ENCODE measurements at places on chromosomes 7 and 10.

DNA sequence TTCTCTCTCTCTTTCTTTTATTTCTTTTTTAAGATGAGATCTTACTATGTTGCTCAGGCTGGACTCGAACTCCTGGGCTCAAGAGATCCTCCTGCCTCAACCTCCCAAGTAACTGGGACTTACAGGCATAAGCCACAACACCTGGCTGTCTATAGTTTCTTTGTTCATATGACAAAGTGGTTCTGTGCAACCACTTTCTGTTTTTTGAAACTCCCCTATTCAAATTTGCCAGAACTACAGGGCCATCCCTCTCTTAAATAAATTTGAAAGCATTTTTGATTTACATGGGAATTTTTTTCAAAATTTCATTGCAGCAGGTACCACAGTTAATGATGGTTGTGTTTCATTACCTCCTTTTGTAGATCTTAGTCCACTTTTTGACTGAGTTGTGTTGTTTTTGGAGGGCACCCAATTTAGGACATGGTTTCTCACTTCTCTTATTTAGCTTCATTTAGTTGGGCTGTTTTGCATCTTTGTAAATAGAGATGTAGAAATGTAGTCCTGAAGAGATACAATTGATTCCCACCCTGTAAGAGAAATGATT, 119.2 kb downstream of the LRRC4 start:
- H3K4me1 ChIP-seq, result peaks cover 14% of the 10 kb centered on the region
- no peak overlapping the region for H3K4me3 ChIP-seq
- no peaks in the 10 kb centered on the region for H3K27me3 ChIP-seq
- H3K36me3 ChIP-seq, result peaks cover 28% of the 10 kb centered on the region

DNA sequence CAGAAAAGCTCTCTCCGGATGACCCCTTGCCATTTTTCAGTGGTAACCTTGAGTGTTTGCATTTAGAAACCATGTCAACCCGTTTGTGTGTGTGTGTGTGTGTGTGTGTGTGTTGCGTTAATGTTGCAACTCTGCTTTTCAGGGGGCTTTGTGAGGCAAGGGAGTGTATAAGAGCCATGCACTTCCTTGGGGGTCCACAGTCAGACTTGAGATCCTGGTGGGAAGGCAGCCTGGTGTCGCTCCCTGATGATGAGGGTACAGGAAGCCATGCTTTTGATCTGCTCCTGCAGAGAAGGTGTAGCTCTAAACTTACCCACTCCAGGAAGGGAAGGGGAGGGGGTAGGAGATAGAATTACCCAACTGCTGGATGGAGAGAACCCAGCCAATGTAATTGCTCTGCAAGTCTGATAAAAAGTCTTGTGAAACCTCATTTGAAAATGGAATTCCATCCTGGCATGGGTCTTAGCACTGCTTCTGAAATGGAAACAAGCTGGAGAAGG, 10.7 kb downstream of the GRK5 start:
- no peak overlapping the region for H3K4me3 ChIP-seq
- DNase-seq, result no peak
- H3K4me1 ChIP-seq, result no peaks in the 10 kb centered on the region
- H3K36me3 ChIP-seq, result no peaks in the 10 kb centered on the region
- H3K27ac ChIP-seq, result no peak overlapping the region
- H3K27me3 ChIP-seq, result no peaks in the 10 kb centered on the region

- H3K27ac ChIP-seq, result no peak overlapping the region
- no peaks in the 10 kb centered on the region for H3K36me3 ChIP-seq
- DNase-seq, result no peak
- no peak overlapping the region for H3K4me3 ChIP-seq
- no peaks in the 10 kb centered on the region for H3K27me3 ChIP-seq
- peaks cover 19% of the 10 kb centered on the region for H3K4me1 ChIP-seq
These were observed 288.0 kb upstream of the PITRM1 start for GRCh38 chr10:3460420-3461128.

DNA sequence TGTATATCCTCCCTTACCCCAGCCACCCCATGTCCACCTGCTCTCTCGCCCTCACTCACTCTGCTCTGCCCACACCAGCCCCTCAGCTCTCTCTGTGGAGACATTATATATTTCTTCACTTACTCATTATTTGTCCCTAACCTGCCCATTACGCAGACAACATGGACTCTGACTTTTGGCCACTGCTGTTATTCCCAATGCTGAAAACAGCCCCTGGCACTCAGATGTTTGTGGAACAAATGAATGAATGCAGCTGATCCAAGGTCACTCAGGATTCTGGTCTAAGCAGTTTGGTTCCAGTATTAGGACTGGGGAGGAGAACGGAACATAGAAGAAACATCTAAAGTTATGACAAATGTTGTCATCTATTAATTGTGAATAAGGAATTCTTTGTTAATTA, 26.7 kb downstream of the GNA12 start:
- no peak for DNase-seq
- H3K4me1 ChIP-seq, result peaks cover 40% of the 10 kb centered on the region
- no peak overlapping the region for H3K4me3 ChIP-seq

- H3K27me3 ChIP-seq, result peaks cover 20% of the 10 kb centered on the region
- no peaks in the 10 kb centered on the region for H3K4me1 ChIP-seq
- DNase-seq, result no peak
- H3K27ac ChIP-seq, result no peak overlapping the region
- H3K36me3 ChIP-seq, result no peaks in the 10 kb centered on the region
These were observed 32.0 kb downstream of the NRAP start for GRCh38 chr10:113631684-113632367.

- H3K27me3 ChIP-seq, result peaks cover 12% of the 10 kb centered on the region
- H3K27ac ChIP-seq, result no peak overlapping the region
- no peaks in the 10 kb centered on the region for H3K4me1 ChIP-seq
- no peak overlapping the region for H3K4me3 ChIP-seq
These were observed 18.6 kb downstream of the OPALIN start for GRCh38 chr10:96339956-96340904.

DNA sequence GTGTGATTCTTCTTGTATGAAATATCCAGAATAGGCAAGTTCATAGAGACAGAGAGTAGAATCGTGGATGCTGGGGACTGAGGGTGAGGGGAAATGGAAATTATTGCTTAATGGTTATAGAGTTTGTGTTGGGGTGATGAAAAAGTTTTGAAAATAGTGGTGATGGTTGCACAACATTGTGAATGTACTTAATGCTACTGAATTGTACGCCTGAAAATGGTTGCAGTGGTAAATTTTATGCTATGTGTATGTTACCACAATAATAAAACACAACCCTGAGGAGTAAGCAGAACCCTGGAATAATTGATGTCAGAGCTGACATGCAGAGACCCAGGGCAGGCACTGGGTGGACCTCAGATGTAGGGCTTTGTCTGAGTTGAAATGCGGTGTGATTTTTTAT, 57.6 kb downstream of the TACR2 start:
- no peaks in the 10 kb centered on the region for H3K27me3 ChIP-seq
- peaks cover 53% of the 10 kb centered on the region for H3K4me1 ChIP-seq
- H3K4me3 ChIP-seq, result no peak overlapping the region
- peaks cover 41% of the 10 kb centered on the region for H3K36me3 ChIP-seq

DNA sequence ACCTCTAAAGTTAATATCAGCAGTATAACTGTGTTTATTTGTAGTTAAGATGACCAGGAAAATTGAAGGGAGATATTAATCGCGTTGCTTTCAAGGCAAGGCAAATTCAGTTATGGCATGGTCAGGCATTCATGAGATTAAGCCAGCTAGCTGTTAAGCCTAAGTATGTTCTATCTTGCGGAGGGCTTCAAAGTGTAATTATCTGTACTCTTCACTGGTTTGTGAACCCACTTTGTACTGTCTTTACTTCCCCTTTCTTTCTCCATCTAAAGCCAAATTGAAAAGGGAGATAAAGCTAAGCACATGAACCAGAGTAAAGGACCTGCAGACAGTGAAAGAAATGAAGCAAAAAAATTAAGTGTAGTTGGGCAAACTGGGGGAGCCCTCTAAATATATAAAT, 483.1 kb upstream of the NRP1 start:
- no peak overlapping the region for H3K4me3 ChIP-seq
- no peaks in the 10 kb centered on the region for H3K36me3 ChIP-seq
- no peak overlapping the region for H3K27ac ChIP-seq

GRCh38 chr7:51366930-51367613, 50.5 kb upstream of the COBL start:
- no peak overlapping the region for H3K27ac ChIP-seq
- H3K27me3 ChIP-seq, result peaks cover 11% of the 10 kb centered on the region
- H3K4me3 ChIP-seq, result no peak overlapping the region
- peak; percentile 62 for DNase-seq
- no peaks in the 10 kb centered on the region for H3K36me3 ChIP-seq
- peaks cover 5% of the 10 kb centered on the region for H3K4me1 ChIP-seq

DNA sequence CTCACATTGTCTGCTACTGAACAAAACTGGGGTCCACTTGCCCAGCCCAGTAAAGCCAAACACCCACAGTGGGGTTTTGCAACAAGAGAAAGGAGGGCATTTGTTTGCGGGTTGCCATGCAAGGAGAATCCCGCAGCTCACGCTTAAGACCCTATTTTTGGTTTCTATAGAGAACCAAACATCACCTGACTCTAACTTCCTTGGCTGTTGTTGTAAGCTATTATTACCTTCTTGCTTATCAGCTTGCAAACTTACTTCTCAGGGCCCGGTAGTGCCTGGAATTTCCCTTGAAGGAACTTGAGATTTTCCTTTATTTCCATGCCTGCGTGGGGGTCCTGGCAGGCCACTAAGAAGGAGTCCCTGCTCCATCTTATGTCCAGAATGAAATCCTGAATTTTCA, 20.7 kb downstream of the IFIT3 start:
- H3K36me3 ChIP-seq, result no peaks in the 10 kb centered on the region
- no peak for DNase-seq
- H3K27me3 ChIP-seq, result no peaks in the 10 kb centered on the region
- no peak overlapping the region for H3K27ac ChIP-seq

- H3K4me1 ChIP-seq, result peaks cover 8% of the 10 kb centered on the region
- no peak overlapping the region for H3K27ac ChIP-seq
- H3K27me3 ChIP-seq, result no peaks in the 10 kb centered on the region
- H3K4me3 ChIP-seq, result no peak overlapping the region
- DNase-seq, result peak; percentile 23
These were observed 10.7 kb downstream of the SVOPL start for GRCh38 chr7:138690495-138690894.

- H3K36me3 ChIP-seq, result no peaks in the 10 kb centered on the region
- no peak overlapping the region for H3K27ac ChIP-seq
- no peak overlapping the region for H3K4me3 ChIP-seq
- DNase-seq, result no peak
These were observed 206.8 kb upstream of the NPSR1 start for GRCh38 chr7:34451183-34451582.

DNA sequence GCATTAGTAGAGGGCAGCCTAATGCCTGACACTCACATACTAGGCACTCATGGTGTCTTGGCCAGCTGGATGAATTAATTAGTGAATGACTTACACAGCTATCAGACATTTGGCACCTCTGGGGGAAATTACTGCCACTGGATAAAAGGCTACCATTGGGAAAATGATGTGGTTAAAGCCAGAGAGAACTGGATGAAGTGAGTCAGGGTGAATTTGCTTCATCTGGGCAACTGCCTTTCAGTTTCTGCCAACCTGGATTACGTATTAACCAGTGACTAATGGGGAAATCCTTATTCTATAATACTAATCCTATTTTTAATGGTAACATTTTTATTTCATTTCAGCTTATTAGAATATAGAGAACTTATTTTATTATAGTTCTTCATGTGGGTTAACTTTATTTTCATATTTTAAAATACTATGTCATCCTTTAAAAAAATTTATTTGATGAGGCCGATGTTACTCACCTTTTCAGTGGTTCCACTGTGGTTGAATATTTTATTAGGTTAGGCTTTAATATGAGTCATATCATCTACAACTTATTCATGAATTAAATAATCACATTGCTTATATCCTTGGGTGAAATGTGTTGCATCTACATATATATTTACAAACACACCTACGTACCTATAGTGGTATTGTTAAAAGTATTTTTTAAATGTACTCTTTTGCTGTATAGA, 85.6 kb upstream of the CAPZA2 start:
- DNase-seq, result peak; percentile 94
- H3K4me1 ChIP-seq, result peaks cover 16% of the 10 kb centered on the region
- no peak overlapping the region for H3K4me3 ChIP-seq
- no peaks in the 10 kb centered on the region for H3K27me3 ChIP-seq
- peak overlapping the region; percentile 57 for H3K27ac ChIP-seq

Data from MCF 10A (cell line).